Dermis microvascular lymphatic vessel endothelial cell (primary cell): ENCODE measurements at places on chromosomes 11 and 22.

DNA sequence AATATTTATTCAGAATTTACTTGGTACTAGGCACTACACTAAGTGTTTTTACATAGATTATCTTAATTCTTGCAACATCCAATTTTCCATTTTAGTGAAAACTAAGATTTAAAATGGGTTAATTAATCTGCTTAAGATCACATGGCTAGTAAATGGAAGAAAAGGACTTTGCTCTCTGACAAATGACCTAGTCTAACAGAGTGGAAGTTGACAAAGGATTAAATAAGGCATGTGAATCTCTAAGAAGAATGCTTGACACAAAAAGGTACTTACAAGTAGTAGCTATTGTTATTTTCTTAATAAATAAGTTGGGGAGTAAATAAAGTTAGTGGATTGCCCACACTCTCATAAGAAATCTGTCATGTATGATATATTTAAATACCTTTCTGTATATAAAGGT, 584.8 kb downstream of the DLG2 start:
- DNase-seq = no peak

DNA sequence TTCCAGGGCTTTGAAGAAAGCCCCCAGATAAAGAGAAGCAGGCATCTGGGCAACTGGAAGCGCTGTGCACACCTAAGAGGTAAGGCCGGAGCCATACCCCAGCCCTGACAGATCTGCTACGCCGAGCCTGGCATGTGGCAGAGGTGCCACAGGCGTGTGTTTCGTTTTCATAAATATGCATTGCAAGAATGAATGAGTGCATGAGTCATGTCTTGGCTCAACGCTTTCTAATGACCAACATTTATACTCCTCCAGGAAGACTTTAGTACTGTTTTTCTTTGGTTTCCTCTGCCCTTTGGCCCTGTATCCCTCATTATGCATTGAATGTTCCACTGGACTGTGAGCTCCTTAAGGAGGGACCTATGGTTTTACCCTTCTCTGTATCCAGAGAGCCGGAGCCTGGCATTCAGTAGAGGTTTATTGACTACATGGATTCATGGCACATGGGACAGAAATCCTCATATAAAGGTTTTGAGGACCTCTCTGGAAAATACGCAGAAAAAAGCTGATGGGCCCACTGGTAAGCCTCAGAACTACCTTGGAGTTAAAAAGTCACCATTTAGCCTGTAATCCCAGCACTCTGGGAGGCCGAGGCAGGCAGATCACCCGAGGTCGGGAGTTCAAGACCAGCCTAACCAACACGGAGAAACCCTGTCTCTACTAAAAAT, 38.9 kb upstream of the CSNK2A3 start:
- peak; percentile 86 for DNase-seq

DNA sequence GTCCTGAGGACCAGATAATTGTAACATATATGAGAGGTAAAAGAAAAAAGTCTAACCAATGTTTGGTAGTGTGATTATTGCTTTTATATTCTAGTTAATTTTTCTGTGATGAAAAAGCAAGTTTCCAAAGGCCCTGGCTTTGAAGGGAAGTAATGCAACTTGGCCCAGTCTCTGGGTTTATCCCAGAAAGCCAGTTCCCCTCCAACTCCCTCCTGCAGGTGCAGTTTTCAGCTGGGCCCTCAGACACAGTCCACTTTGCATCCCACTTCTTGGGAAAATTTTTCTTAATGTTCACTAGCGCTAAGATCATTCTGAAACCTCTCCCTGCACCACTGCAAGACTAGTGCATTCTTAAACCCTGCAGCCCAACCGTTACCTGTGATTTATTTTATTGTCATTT, 586.8 kb downstream of the NTM start:
- DNase-seq = no peak

DNA sequence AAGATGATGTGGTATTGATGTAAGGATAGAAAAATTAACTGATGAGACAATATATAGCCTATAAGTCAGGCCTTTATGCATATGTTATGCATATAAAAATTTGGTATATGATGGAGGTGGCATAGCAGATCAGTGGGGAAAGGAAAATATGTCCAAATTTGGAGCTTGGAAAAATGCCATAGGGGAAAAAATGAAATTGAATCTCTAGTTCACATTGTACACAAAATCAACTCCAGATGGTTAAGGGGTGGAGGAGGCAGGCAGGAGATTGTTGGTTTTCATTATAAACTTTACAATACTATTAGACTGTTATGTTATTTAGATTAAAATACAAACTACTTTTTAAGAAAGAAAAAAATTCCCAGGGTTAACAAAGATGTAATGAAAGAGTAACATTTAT, 15.1 kb upstream of the CD3E start:
- DNase-seq = no peak

- DNase-seq = no peak
Measured at GRCh38 chr11:108780119-108780518, 115.2 kb downstream of the DDX10 start.

DNA sequence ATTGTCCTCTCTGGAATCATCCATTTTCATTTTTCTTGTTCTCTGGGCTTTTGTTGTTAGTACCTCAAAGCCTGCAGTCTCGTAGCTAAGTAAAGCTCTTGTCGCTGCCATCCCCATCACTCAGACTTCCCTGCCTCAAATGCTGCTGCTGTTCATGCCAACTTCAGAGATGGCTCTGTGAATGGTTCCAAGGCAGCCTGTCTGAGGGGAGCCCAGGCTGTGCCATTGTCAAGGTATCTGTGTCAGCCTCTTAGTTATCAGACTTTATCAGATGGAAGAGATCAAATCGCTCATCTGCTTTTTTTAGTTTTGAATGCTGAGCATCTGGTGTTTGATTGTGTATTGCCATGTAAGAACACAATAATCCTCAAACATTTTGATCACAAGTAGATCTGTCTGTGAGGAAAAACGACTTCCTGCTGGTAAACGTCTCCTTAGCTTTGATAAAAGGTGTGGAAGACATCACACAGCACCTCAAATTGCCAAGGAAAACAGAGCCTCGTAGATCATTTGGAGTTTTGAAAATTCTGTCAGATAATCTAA, 304.2 kb upstream of the ZC3H12C start:
- no peak for DNase-seq

DNA sequence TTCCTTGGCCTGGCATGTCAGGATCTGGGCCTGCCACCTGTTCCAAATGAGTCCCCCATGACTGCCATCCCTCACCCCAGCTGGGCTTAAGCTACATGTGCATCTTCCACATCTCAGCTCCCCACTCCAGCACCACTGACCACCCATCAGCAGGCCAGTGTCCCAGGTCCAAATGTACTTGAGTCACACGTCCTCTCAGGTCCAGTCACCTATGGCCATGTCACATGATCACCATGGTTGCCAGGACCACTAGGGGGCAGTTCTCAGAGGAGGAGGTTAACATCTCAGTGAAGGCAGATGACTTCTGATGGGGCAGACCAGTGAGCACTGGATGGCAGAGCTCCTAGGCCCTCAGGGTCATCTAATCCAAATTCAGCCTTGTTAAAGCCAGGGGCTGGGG, 41.9 kb upstream of the WNT11 start:
- DNase-seq = peak; percentile 22
